ENCODE measurements at places on chromosomes 5 and 9.

- DNase-seq = peak; percentile 62
These were observed 157.5 kb downstream of the COMMD10 start for GRCh38 chr5:116242343-116242742.

DNA sequence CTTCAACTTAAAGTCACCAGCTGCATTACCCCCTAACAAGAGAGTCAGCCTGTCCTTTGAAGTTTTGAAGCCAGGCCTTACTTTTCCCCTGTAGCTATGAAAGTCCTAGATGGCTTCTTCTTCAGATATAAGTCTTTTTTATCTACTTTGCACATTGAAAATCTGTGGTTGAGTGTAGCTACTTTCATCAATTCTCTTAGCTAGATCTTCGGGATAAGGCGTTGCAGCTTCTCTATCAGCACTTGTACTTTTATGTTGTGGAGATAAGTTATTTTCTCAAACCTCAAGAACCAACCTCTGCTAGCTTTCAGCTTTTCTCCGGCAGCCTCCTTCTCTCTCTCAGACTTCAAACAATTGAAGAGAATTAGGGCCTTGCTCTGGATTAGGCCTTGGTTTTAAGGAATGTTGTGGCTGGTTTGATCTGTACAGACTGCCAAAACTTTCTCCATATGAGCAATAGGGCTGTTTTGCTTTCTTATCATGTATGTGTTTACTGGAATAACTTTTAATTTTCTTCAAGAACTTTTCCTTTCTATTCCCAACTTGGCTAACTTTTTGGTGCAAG, 21.6 kb downstream of the CATSPER3 start:
- peak; percentile 61 for DNase-seq

DNA sequence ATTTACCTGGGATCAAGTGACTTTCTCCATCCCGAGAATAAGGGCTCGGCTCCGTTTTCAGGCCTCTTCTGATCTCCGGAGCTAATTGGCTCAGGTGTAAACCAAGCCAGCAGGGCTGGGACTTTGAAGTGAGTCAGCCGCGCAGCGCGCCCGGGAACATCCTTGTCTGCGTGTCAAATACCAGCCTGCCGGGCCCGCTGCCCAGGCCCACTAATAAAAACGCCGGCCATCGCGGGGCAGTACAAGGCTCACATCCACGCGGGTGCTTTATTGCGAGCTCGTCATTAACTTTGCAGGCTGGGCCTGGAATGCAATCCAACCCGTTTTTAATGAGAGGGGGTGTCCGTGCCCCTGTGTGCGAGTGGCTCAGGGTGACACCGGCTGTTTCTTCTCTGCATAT, 416.8 kb downstream of the IRX2 start:
- DNase-seq = no peak

GRCh38 chr9:91530829-91531228, 107.2 kb upstream of the NFIL3 start:
- peak; percentile 38 for DNase-seq

DNA sequence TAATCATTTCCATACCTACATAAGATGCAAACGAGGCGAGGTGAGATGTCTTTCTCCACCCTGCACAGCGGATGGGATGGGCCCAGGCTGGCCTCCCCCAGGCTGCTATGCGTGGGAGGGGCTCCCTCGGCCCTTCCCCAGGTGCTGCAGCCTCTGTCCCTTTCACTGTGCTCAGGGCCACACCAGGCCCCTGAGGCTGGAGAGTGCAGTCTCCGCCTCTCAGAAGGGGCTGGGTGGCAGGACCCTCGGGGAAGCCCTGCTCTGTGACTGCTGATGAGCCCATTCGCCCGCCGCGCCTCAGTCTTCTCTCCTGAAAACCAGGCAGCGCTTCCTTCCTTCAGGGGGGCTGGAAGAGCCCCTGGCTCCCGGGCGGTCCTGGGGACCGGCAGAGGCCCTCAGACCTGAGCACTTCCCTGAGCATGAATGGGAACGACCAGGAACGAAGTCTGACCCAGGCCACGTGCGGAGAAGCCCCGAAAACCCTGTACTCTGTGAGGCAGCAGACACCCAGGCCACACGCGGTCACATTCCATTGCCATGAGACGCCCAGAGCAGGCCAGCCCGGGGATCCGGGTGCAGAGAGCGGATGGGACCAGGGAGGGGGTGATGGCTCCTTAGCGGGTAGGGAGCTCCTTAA, 21.9 kb upstream of the NOTCH1 start:
- peak; percentile 85 for DNase-seq

- DNase-seq = peak; percentile 72
These were observed 1.1 kb upstream of the SPRY4 start for GRCh38 chr5:142325725-142326479.

- DNase-seq = no peak
These were observed 6.9 kb upstream of the EXOC3 start for GRCh38 chr5:435961-436640.

- DNase-seq = no peak
These were observed 27.2 kb upstream of the DEPDC1B start for GRCh38 chr5:60727033-60727679.

DNA sequence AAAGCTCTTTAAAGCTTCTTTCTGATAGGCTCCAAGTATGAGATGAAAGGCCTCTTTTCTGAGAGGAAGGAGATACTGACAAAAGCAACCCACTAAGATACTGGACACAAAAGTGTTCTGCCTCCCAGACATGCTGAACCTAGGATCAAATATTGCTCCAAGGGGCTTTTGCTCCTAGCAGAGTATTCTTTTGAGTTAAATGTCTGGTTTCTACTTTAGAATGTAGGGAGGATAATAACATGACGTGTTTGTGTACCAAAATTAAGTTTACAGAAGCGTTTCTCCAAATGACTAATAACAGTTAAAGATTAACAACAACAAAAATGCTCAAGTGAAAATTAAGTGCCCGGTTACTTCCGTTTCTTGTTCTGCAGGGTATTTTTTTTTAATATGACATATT, 2293.3 kb upstream of the C9orf72 start:
- no peak for DNase-seq

- DNase-seq = no peak
These were observed 185.3 kb downstream of the SLIT3 start for GRCh38 chr5:169115461-169116124.

DNA sequence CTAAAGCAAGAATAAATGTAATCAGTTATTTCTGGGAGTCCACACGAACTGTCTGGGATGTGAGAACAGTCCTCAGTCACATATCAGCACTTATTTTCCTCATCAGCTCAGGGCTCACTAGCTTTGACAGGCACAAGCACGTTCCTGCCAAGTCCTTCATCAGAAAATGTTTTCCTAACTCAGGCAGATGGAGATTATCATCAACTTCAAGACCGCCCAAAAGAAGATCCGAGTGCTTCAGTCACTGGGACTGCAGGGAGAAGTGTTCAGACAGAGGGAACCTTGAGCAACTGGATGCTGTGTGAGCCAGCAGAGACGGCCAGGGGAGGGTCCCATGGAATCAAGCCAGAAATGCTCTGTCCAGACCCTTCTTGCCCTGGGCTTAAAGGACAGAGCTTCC, 189.4 kb downstream of the NXNL2 start:
- no peak for DNase-seq

- no peak for DNase-seq
These were observed 120.4 kb upstream of the CDH9 start for GRCh38 chr5:27158775-27159174.

- DNase-seq = no peak
These were observed 30.3 kb upstream of the IRX4 start for GRCh38 chr5:1912951-1913565.
